Forelimb muscle (tissue), 1 donor: ENCODE measurements at places on chromosomes 3 and 15. TPM values are rescaled to one million over a fixed set of nuclear protein-coding genes. Genes with fewer than 3 reads are reported as not detected.

Gene GOLGA8S
- 0.92 TPM for polyA plus RNA-seq

Gene RASSF1
- 32.8 TPM for polyA plus RNA-seq

Gene FRMD5
- polyA plus RNA-seq: 0.42 TPM

Gene WDR93
- polyA plus RNA-seq: 0.18 TPM

Gene CDCP1
- polyA plus RNA-seq: 0.34 TPM

Gene APOD
- polyA plus RNA-seq: 37.8 TPM

Gene FBXW12
- polyA plus RNA-seq: 0.15 TPM

Gene TERC
- polyA plus RNA-seq: 0.35 TPM

Gene SOX2
- polyA plus RNA-seq: 0.10 TPM

Gene ESYT3
- 20.7 TPM for polyA plus RNA-seq

Gene KIF23
- 14.2 TPM for polyA plus RNA-seq

Gene RTF1
- 34.8 TPM for polyA plus RNA-seq

Gene C3orf52
- 5.2 TPM for polyA plus RNA-seq

Gene MYO5A
- polyA plus RNA-seq: 5.9 TPM

Gene SLC15A2
- 49.8 TPM for polyA plus RNA-seq

Gene PRSS50
- 0.19 TPM for polyA plus RNA-seq

Gene GOLGA8G
- 0.13 TPM for polyA plus RNA-seq

Gene PLCL2
- polyA plus RNA-seq: 13.7 TPM

Gene CYP8B1
- polyA plus RNA-seq: 0.09 TPM
